ENCODE measurements at places on chromosomes 3 and 15.
A peak's percentile ranks its signal among the peaks of the same experiment; 100 is the strongest.

DNA sequence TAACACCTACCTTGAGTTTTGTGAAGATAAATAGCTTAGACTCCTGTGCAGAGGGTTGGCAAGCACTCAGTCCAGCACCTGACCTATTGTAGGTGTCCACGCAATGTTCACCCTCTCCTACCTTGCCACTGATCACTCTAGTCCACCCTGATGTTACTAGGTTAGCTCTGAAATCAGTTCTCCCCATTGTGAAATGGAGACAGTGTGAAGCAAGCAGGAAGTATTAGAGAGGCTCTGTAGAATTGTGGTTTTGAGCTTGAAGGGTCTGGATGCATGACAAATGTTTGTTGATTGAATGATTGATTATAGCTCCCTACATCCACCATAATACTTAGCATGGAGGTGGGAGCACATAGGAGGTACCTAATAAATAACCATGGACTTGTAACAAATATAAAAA is 199.7 kb downstream of the RPLP1 start:
- DNase-seq: no peak

DNA sequence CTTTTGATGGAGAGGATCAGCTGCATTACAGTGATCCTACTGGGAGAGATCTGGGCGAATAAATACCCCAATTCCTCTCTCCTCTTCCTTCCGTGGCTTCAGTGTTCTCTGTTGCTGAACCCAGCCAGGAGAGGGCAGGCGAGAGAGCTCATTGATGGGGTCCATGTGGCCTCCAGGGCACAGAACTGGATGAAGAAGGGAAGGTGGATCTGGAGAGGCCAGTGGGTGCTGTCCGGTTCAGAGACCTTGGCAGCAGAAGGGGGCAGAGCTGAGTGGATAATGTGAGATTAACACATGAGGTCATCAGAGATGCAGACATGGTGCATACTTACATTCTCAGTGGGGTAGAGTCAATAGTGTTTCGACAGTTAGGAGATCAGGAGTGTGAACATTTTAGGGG is 193.6 kb downstream of the CLSTN2 start:
- DNase-seq: peak; percentile 10

GRCh38 chr3:55166576-55167555 is 239.0 kb upstream of the LRTM1 start:
- DNase-seq: no peak

- no peak for DNase-seq
Measured at GRCh38 chr15:49692514-49693090, 71.8 kb downstream of the DTWD1 start.

DNA sequence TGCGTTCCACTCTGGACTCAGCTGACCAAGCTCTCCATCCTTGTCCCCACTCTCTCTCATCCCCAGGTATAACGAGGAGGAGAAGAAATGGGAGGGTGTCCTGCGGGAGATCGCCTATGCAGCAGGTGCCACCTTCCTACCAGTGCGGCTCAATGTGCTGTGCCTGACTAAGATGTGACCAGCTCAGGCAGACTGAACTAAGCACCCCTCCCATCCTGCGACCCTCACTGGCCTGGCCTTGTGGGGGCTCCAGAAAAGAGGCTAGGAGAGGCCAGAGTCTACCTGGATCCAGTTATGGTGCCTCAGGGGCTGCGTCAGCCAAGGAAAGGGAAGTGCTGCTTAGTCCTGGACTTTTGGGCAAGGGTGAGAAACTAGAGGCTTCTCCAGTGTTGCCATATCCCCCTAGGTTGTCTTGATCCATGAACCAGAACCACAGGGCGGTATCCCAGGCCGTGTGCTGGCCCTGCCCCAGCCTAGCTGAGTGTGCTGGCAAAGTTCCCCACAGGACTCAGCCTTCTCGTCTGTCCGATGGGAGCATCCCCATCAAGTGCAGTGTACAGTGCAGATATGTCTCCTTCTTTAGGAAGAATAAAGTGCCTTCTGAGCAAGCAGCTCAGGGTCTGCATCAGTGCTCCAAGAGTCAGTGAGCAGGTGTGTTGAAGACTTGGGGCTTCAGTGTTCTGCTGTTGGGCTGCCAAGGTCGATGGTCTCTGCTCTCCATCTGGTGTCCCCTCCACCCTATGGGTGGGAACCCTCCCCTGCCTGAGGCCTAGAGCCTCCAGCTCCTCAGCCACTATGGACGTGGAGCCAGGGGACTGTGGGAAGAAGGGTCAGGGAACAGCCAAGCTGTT is 6.7 kb downstream of the KLHL40 start:
- DNase-seq: no peak

DNA sequence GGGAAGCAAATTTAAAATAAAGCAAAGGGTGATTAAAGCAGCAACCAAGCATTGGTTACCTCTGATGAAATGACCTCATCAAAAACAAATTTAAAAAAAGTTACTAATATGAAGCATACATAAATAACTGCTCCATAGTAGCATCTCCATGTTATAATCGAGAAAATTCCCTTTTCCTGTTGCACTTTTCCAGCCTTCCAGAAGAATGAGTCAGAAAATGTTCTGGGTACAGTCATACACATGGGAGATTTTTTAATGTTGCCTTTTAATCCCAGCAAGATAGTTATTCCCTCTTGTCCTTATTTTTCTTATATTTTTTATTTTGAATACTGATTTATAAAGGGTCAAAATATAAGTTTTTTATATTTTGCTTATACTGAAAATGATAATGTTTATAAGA is 2.6 kb upstream of the TMCO5A start:
- no peak for DNase-seq

DNA sequence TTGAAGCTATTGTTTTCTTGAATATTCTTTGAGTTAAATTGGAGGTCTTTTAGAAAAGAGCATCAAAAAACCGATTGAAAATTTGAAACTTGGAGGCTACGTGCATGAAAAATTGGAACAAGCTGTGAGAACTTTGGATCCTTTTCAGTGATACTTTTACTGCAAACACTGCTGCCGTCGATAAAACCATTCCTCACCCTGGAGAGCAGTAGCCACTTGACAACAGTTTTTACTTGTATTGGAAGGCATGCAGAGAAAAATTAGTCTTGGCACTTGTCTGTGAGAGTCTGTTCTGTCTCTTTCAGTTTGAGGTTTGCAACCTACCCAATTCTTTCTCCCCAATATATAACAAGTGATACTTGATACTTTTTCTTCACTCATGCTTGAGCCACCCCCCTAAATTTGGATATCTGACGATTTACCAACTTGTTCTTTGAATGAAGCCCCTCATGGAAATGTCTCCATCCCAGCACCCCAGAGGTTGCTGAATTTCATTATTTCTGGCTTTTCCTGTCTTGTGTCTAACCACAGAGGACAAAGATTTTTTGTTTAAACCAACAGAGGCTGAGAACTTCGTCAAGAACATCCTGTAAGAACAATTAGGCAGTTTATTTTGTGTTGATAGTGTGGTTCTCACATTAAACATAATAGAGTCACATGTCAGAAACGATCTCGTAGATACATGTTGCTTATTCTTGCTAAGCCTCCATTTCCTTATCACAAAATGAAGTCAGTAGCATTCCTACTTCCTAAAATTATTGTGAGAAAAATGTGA is 307.3 kb upstream of the PLSCR5 start:
- DNase-seq: no peak

GRCh38 chr15:33328106-33328505 is 17.3 kb downstream of the RYR3 start:
- no peak for DNase-seq

DNA sequence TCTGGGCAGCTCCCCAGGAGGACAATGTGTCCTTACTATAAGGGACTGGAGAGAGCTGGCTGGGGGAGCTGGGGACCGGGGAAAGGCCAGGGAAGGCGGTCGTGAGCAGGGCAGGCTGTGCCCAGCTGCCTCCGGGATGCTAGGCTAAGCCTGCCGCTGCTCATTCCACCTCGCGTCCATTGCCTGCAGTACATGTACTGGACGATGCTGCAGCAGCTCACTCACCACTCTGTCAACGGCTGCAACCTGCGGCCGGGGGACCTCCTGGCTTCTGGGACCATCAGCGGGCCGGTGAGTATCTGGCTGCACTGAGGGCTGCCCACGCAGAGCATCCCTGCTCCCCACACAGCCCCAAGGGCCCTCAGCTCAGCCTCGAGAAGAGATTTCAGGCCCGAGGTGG is 27.1 kb downstream of the FAH start:
- no peak for DNase-seq

DNA sequence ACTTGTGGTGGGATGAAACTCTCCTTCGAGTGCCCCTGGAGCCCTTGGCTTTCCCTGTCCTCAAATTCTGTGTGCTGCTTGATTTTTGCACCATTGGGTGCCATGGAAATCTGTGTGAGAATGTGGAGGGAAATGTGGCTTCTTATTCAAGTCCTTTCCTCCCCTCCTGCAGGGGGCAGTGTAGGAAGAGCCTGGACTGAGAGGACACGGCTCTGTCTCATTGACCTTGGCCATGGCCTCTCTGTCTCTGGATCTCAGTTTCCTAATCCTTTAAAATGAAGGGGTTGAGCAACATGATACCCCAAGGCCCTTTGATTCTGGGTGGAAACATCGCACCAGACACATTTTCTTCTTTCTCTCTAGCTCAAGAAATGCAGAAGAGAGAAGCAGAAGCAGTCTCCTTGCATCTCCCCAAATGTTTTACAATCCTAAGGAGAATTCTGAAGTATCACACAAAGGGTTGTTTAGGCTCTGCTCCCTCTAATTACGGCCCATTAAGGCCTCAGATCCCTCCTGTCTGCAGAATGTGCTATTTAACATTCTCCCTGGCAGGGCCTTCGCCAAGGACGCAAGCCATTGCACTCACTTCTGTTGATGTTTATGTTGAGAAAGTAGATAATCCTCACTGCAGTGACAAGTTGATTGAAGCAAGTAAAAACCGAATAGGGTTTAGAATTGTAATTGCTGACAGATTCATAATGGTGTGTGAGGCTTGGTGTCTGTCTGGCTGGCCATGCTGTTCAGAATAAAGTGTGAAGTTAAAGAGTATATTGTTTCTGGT is 169.1 kb downstream of the TPRG1 start:
- DNase-seq: peak; percentile 9

DNA sequence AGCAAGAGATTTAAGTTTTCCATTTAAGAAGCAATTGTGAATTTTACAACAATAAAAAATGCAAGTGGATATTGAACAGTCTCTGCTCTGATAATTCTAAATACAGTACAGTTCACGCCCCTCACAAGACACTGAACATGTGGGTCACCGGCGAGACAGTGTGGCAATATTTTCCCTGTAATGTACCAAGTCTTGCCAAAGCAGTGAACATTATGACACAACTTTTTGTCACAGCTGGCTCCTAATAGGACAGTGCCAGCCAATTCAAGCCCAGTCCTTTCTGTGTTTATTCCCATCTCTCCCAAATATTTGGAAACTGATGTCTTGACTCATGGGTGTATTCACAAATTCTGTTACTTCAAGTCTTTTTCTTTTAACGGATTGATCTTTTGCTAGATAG is 62.3 kb downstream of the PPARG start:
- DNase-seq: peak; percentile 94

- no peak for DNase-seq
Measured at GRCh38 chr15:68349151-68349550, 71.6 kb downstream of the FEM1B start.

GRCh38 chr3:99867594-99868310 is 50.1 kb downstream of the CMSS1 start:
- DNase-seq: no peak

DNA sequence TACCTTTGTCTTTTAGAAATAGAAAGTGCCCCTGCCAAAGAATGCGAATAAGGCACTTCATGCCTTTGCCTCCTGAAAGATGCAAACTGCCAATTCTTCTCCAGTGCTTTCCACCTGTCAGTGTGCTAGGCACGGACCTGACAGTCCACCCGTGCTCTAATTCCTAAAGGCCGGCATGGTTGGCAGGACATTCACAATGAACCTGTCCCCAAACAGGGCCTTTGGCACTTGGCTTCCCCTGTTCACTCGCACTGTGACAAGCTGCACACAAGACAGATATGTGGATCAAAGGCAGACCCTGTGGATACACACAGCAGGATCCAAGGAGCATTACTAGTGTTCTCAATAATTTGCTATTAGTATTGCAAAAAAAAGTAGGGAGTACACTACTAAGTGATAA is 505.7 kb upstream of the AGTR1 start:
- no peak for DNase-seq

- DNase-seq: peak; percentile 29
Measured at GRCh38 chr3:9777694-9778021, 7.9 kb upstream of the CAMK1 start.

DNA sequence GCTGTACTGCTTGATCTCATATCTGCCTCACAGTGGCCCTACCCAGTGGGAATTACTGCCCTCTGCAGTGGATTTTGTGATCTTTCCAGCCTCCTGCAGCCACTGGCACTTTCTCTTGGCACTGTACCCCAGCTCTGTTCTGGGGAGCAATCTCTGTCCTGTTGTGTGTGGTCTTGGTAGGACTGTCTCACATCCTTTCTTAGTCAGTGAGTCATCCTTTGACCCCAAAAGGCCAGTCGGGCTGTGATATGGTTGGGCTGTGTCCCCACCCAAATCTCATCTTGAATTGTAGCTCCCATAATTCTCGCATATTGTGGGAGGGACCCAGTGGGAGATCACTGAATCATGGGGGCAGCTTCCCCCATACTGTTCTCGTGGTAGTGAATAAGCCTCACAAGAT is 133.3 kb upstream of the TPM1 start:
- no peak for DNase-seq

- DNase-seq: no peak
Measured at GRCh38 chr3:72135636-72136035, 350.7 kb upstream of the PROK2 start.

- no peak for DNase-seq
Measured at GRCh38 chr3:171535133-171535532, 74.9 kb upstream of the TNIK start.

- DNase-seq: no peak
Measured at GRCh38 chr3:195058336-195059005, 212.5 kb downstream of the XXYLT1 start.

GRCh38 chr15:91803260-91803659 is 50.2 kb upstream of the SLCO3A1 start:
- DNase-seq: no peak

- no peak for DNase-seq
Measured at GRCh38 chr3:33184863-33185262, 33.7 kb downstream of the SUSD5 start.

DNA sequence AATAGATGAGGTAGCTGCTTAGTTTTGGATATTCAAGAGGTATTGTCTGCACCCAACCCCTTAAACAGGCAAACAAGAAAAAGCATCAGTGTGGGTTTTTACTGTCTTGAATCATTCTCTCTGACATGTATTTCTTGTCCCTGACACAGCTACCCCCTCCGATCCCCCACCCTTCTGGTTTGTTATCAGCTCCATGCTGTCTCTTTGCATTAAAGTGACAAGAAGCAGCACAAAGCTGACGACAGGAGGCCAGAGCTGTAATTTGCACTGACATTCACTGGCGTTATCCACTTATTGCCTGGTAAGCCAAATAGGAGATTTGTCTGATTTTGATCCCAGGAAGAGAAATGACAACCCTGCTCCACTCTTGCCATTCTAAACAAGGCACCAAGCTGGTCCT is 83.3 kb upstream of the SNRK start:
- no peak for DNase-seq
